T-helper 9 cell (primary cell): ENCODE measurements at places on chromosomes 3 and 15.

DNA sequence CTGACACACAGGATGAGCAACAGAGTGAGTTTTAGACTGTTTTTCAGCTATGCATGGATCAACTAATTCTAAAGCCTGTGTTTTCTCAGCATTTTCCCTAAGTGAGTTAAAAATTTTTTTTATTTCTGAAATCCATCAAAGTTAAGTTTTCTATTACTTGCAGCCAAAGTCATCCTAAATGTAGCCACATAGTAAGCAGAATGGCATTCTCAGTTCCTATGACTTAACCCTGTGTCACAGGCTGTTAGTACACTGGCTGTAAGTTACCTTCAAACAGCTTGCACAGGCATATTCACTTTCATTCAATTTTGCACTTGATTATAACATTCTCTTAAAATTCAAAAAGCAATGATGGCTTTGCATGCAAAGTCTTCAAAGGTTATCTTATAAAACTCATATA is 368.2 kb downstream of the OCA2 start:
- no peak for DNase-seq

- DNase-seq: no peak
These were observed 81.5 kb downstream of the CPN2 start for GRCh38 chr3:194269610-194270145.

- no peak for DNase-seq
These were observed 234.5 kb upstream of the GOLGA6L4 start for GRCh38 chr15:84001037-84001436.

- no peak for DNase-seq
These were observed 1496.1 kb downstream of the OTOL1 start for GRCh38 chr3:162992741-162993140.

GRCh38 chr3:2950159-2950558 is 160.0 kb downstream of the IL5RA start:
- DNase-seq: no peak

DNA sequence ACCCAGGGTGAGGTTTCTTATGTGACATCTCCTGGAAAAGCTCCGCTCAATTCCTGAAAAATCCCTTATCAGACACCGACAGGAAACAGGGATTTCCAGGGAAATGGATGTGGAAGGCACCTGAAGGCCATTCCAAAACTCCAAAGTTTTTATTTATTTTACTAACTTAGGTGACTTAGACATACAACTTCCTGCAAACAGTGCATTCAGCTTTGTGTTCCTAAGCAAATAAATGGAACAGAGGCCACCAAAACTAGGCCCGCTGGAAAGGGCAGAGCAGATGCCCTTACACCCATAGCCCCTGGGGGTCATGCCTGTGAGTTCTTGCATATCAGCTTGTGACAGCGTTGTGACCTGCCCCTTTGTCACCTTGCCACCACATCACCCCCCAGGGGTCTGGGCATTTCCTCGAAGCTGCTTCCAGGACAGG is 239.4 kb downstream of the XXYLT1 start:
- DNase-seq: no peak

GRCh38 chr3:151227266-151227806 is 24.3 kb upstream of the GPR171 start:
- DNase-seq: no peak

GRCh38 chr3:48685293-48685602 is 467 bp downstream of the NCKIPSD start:
- no peak for DNase-seq

DNA sequence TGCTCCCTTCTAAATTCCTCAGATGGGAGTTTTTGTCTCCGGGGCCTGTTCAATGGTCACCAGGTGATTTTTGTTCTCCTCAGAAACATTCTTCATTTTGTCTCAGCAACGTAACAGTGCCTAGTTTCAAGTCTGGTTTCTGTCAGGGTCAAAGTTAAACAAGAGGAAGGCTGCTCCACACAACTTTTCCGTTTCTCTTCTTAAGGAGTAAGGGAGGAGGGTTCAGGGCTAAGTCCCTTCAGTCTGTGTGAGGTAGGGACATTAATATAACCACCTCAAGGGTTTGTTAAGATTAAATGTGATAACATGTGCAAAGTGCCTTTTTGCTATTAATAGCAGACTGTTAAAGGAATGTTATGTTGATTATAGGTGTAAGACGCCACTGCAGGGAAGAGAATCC is 41.8 kb downstream of the HOMER2 start:
- DNase-seq: no peak

- no peak for DNase-seq
These were observed 311.3 kb downstream of the SLC9A9 start for GRCh38 chr3:143536817-143537535.

GRCh38 chr15:28128031-28128430 is 28.9 kb upstream of the OCA2 start:
- no peak for DNase-seq

DNA sequence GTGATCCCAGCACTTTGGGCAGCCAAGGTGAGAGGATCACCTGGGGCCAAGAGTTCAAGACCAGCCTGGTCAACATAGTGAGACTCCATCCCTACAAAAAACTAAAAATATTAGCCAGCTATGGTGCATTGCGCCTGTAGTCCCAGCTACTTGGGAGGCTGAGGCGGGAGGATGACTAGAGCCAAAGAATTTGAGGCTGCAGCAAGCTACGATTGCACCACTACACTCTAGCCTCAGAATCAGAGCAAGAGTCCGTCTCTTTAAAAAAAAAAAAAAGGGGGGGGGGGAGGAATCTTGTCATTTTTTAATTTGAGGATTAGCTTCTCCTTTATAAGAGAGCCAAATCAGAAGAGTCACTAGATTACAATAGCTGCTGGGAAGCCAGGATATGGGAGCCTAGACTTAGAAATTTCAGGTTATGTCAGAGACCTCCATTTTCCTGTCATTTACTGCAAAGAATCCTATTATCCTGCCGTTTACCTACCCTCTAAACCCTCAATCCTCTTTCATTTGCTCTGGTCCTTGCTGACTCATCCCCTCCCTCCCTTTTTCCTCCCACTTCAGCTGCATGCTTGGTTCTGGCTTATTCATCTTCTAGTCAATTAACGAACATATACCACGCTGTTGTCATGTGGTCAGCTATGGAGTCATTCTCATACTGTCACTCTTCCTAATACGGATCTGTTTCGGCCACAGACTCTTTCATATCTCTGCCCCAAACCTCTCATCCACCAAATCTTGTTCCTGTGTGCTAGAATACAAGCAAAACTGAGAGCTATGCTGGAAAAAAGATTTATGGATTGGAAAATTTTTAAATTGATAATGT is 83.8 kb upstream of the PPIB start:
- no peak for DNase-seq
